NCI-H748 treated with DMSO at 0.1 percent for 48 hours (cell line): ENCODE measurements at places on chromosomes 12 and 14.
A peak's percentile ranks its signal among the peaks of the same experiment; 100 is the strongest.

- DNase-seq, result no peak
Measured at GRCh38 chr14:97408937-97409815, 612.0 kb downstream of the VRK1 start.

DNA sequence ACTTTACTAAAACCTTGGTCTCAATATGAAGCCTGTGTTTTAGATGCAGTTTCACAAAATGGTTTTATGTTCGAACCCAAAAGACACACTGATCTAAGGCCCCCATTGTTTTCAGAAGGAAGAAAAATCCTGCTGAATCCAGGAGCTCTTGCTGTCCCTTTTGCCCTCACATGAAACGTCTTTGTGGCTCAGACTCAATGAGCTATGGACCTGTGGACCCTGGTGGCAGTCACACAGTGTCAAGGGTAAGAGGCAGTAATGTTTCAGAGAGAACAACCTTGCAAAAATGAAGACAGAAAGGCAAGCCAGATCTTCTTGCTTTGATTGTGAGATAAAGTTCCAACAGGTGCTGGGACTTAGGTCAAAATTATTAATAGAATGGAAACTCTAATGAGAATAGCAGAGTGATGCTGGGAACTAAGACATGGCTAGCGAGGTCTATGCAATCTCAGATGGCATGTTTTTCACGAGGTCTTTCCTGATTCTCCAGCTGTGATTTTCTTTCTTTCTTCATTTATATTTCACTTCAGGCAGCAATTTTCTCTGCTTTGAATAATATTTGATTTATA, 164.9 kb upstream of the SLC38A2 start:
- no peak for DNase-seq

GRCh38 chr14:82113710-82114109, 580.1 kb upstream of the SEL1L start:
- peak; percentile 62 for DNase-seq

DNA sequence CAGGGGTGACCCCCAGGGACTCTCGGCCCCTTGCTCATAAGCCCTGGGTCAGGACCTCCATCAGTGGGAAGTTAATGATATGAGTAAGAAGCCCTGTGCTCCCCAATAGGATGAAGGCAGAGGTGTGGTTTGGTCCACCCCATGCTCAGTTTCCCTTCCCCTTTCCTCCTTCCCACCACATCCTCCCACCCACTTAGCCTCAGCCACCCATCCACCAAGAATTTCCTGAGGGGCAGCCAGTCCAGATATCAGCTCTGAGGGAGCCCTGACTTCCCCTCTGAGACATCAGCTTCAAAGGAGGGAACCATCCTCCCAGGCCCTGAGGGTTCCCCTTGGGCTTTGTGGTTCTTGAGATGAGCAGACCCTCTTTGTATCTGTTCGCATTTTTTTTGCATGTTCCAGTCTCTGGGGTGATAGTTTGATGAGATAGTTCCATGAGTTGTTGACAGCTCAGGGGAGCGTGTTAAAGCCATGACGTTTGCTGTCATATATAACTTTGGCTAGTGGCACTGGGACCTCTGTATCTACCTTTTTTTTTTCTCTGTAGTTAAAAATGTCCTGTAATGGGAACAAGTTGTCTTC, 71.2 kb downstream of the LGMN start:
- DNase-seq, result no peak

DNA sequence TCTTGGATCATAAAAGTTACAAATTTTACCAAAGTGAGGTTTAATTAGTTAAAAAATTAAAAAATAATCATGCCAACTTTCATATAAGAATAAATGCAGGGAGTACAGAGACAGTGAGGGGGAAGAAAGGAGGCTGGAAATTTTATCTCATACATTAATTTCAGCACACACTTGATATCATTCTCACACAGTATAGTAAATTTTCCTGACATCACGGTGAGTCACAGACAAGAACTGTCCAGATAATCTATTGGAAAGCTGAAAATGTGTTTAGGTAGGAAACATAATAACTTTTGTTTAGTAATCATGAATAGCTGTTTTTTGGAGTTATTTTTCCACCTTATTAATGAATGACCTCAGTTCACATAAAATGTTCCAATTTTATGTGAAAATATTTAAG, 1204.8 kb downstream of the GALC start:
- DNase-seq, result no peak

- DNase-seq, result no peak
Measured at GRCh38 chr14:24982472-24983155, 67.3 kb downstream of the STXBP6 start.

DNA sequence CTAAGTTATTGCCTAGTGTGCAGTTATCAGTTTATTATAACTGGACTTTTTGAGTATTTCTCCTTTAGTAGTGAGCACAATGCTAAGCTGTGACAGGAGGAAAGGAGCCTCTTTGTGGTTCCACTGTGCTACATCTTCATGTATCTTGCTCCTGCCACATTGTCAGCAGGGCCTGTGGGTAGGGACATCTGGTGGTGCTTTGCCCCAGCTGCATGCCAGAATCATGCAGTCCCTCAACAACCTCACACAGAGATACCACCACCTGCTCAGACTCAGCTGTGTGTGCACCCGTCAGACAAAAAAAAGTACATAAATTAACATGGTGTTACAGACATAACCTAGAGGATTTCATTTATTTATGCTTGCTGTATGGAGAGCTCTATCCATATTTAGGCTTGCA, 51.1 kb downstream of the MIS18BP1 start:
- DNase-seq, result no peak

DNA sequence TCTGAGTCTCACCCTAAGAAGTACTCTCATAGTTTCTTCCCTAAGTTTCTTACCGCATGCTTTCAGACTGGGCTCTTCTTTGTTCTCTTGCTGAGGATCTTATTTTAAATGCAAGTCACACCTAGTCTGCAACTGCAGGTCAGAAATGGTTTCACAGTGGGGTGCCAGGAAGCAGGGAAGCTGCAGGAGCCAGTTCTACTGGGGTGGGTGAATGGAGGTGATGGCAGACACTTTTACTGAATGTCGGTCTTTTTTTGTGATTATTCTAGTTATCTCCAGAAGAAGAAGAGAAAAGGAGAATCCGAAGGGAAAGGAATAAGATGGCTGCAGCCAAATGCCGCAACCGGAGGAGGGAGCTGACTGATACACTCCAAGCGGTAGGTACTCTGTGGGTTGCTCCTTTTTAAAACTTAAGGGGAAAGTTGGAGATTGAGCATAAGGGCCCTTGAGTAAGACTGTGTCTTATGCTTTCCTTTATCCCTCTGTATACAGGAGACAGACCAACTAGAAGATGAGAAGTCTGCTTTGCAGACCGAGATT, 1.7 kb downstream of the FOS start:
- DNase-seq, result no peak

GRCh38 chr12:116426391-116427136, 132.6 kb upstream of the MAP1LC3B2 start:
- DNase-seq, result no peak

DNA sequence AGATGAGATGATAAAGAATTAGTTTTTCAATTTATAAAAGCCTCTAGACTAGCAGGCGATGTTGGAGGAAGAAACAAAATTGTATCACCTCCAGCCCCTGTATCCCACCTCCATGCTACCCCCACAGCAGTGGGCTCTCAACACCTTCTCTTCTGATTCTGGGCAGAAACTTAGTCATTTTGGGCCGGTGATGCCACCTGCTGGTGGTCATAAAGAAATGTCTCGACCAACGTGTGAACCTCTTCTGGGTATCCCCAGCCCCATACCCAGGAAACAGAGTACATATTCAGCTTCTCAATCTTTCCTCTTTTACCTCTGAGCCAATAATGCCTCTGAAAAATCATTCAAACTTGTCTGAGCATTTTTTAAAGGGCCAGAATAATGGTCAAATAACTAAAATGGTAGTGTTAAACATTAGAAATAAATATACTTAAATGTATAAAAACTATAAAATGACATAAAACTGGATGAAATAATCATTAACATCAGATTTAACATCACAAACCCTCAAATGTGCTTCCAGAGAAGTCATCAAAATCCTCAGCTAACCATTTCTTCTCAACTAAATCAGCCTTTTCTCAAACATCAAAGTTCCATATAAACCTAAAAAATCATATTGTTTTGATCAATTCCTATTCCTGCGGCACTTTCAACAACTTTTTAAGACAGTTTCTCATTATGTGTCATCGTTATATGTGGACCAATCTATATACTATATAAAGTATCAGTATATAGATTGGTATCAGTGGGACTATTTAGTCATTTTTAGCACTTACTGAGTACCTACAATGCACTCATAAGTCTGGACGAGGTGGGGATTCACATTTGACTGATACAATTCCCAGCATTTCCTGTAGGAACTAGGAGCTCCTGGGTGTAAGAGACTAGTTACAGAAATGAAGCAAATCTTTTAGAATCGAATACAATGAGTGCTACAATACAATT, 69.4 kb downstream of the ATXN2 start:
- peak; percentile 34 for DNase-seq

DNA sequence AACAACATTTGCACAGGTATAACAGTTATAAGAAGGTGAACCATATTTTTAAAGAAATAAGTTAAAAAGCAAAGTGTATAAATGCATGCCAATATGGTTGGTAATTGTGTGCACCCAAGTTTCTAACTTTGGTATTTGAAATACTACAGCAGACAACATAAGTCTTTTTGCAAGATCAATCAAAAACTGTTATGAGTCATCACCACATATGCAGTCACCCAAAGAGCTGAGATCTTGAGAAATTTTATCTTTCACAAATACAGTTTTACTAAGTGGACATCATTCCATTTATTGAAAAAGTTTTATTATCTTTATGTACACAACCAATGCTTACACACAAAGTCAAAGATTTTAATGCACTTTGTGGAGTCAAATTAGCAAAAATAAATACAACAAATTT, 7.0 kb upstream of the ACSS3 start:
- no peak for DNase-seq

- DNase-seq, result no peak
Measured at GRCh38 chr12:29682088-29682487, 101.7 kb downstream of the TMTC1 start.

DNA sequence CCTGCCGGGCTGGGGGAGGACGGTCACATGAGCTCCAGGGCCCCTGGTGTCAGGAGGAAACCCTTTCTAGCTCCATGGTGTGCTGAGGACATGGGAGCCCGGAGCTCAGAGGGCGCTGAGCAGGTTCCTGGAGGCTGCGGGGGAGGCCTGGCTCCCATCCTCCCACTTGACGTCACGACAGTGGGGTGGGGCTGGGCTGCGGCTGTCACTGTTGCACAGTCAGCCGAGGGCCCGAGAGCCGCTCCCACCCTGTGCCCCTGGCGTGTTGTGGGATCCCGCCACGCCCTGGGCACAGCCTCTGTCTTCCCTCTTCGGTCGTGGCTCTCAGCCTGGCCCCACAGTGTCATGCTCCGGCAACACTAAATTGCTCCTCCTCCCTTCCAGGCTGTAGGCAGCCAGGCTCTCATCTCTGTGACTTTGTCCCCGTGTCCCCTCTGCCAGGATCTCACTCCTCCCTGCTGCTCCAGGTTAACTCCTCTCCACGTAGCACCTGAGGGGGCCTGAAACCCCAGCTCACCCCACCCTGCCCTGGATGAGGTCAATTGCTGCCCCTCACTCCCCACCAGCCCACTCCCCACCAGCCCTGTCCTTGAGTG, 33.0 kb downstream of the BEGAIN start:
- no peak for DNase-seq

DNA sequence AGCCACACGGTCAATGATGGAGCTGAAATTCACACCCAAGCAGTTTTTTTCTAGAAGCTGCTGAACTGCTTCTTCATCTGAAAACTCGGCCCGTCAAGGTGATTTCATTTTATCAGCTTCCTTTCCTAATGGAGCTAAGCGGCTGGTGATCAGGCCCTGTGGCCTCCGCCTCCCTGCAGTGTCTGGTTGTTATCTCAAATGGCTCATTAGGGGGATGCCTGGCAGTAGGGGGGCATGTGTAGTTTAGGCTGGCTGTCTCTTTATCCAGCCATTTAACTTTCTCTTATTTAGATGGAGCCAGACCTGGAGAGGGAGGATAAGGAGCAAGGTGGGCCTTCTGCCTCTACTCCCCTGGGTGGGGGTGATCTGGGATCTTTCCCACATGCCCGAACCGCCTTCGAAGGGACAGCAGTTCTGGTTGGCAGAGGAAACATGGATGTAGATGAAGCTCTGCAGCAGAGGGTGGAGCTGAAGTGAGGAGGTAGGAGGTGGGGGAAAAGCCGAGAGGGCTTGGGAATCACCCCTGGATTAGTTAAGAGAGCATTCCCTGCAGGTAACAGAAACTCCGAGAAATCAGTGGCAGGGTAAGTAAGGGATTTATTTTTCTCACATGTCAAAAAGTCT, 64.4 kb downstream of the TGFB3 start:
- no peak for DNase-seq

DNA sequence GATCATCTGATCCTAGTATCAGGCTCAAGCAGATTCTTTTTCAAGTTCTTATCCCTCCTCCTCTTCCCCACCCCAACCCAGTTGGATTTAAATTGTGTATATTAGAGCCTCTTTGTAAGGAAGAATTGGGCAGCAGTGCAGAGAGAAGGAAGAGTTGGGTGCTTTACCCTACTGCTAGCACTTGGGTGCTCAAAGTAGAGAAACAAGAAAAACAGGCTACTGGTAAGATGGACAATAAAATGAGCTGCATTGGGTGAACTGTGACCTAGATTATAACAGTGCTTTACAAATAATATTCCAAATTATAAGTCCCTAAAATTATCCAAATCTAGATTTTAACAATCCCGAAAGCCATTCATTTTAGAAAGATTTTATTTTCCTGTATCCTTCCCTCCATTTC, 363.4 kb upstream of the GARIN6 start:
- DNase-seq, result no peak

- no peak for DNase-seq
Measured at GRCh38 chr14:93105362-93105761, 10.4 kb downstream of the ITPK1 start.

GRCh38 chr12:123948401-123948795, 24.2 kb downstream of the CCDC92 start:
- no peak for DNase-seq

GRCh38 chr12:113186033-113186365, 478 bp downstream of the RITA1 start:
- peak; percentile 4 for DNase-seq

DNA sequence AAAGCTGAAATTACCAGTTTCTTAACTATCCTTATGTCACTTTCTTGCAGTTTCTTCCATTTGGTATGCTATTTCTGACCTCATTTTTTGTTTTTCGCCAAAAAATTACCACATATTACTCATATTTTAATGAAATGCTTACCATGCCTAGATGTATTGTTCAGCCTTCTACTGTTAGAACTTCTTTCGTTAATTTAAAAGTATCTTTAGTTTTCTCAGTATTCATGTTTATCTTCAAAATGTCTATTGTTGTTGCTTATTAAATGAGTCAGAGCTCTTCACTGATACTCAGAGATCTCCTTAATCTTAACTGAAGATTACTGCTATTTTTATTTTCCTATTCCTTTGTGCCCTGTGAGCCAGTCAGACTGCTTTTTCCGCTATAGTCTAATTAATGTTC, 20.5 kb downstream of the RAP1B start:
- no peak for DNase-seq

DNA sequence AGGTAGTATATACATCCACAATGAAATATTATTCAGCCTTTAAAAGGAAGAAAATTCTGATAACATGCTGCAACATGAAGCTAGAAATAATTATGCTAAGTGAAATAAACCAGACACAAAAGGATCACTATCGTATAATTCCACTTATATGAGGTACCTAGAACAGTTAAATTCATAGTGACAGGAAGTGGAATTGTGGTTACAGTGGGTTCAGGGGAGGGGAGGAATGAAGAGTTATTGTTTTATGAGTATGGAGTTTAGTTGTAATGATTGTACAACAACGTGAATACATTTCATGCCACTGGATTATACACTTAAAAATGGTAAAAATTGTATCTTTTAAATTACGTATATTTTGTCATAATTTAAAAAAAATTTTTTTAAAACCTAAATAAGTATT, 21.0 kb downstream of the EEA1 start:
- no peak for DNase-seq

GRCh38 chr12:13701502-13701901, 279.9 kb downstream of the GRIN2B start:
- no peak for DNase-seq
